Motor neuron (in vitro differentiated cells): ENCODE measurements at places on chromosomes 4 and X.
A peak's percentile ranks its signal among the peaks of the same experiment; 100 is the strongest.

DNA sequence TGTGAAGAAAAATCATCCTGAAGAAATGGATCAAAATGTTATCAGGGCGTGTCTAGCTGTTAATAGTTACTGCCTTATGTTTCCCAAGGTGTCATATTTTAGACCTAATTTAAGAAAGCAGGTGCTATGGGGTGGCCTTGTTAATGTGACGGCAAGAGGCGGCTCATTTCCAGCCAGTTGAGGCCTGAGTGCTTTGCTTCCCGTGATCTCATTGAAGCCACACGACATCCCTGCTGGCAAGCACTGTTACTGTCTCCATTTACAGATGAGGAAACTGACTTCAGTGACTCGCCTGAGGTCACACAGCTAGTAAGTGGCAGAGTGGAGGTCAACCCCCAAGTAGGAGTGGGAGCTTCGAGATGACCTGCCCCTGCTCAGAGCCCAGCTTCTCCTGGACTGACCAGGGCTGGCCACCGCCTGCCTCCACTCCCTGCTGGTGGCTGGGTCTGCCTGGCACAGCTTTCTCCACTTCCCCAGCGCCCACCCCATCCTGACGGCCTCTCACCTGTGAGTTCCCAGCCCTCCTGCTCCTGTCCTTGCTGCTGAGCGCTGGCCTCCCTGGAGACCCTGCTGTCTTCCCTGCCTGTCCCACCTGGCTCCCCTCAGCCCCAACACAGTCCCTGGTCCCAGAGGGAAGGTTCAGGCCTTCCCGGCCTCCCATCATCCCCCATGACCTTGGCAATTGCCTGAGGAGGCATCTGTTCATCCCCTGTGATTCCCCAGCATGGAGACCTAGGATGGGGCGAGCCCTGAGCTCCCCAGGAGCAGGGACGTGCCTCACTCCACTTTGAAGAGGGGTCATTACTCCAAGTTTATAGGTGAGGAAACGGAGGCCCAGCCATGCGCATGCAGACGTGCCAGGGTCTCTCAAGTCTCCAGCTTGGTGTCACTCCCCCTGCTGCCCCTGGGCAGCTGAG, 47.7 kb upstream of the SORCS2 start:
- ATAC-seq: no peak

GRCh38 chr4:88147799-88148217, 10.6 kb downstream of the ABCG2 start:
- ATAC-seq: no peak

GRCh38 chr4:129264008-129264657, 168.2 kb downstream of the C4orf33 start:
- ATAC-seq: no peak

- ATAC-seq: no peak
Measured at GRCh38 chr4:8292478-8293107, 23.0 kb downstream of the HTRA3 start.

DNA sequence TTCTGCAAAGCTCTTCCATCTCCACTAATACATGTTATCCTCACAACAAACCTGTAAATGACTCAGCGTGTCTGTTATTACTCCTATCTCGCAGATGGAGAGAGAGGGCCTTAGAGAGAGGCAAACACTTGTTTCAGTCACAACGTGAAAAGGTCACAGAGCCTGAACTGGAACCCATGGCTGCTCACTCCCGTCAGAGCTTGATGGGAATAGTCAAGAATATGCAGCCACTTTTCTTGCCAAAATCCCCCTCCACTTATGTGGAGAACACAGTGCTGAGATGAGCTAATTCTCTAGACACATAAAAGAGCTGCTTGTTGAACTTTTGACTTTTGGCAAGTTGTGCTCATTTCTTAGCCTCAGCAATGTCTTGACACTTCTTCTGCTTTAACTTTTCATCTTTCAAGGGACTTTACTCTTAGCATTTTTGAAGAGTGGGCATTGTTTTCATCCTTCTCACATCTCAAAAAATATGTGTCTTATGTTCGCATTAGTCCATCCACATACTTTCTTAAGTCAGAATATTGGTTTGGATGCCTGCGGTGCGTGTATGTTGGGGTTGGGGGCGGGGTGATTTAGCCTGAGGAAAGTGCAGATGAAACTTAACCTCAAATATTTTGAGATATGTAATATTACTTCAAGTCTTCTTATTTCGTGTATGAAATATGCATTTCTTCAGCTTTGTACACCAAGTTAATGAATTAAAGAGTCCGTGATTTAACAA, 69.2 kb downstream of the SYNPO2 start:
- ATAC-seq: no peak

- ATAC-seq: no peak
Measured at GRCh38 chr4:53986062-53986461, 78.3 kb downstream of the CHIC2 start.

GRCh38 chr4:54924891-54925290, 200.5 kb downstream of the KDR start:
- no peak for ATAC-seq

DNA sequence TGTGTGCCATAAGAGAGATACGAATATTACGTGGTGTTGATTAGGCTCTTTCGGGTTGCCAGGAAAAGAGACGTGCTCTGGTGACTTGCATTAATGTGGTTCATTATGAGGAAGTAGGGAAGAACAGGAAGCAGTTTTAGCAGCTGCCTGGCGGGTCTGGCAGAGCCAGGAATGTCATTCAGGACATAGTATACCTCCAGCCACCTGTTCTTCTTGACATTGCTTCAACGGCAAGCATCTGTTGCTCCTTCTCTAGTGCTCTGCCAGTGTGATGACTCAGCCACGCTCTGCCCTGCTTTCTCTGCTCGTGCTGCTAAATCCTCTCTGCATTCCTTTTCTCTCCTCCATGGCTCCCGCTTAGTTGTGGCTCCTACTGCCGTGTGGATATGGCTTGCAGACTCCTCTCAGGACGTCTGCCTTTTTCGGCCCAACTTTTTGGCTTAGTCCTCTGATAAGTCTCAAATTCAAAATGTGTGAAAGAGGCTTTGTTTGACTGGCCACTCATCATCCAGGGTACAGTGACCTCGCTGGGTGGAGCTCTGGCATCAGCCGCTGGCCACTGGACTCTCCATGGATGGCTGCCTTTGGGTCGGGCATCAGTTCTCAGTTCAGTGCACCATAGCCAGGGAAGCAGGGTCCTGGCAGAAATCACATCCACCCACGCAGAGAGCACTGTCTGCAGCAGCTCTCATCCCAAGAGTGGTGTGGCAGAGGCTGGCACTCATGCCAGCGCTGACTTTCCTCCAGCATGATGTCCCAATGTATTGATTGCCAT, 89.3 kb upstream of the KLF3 start:
- ATAC-seq: no peak

DNA sequence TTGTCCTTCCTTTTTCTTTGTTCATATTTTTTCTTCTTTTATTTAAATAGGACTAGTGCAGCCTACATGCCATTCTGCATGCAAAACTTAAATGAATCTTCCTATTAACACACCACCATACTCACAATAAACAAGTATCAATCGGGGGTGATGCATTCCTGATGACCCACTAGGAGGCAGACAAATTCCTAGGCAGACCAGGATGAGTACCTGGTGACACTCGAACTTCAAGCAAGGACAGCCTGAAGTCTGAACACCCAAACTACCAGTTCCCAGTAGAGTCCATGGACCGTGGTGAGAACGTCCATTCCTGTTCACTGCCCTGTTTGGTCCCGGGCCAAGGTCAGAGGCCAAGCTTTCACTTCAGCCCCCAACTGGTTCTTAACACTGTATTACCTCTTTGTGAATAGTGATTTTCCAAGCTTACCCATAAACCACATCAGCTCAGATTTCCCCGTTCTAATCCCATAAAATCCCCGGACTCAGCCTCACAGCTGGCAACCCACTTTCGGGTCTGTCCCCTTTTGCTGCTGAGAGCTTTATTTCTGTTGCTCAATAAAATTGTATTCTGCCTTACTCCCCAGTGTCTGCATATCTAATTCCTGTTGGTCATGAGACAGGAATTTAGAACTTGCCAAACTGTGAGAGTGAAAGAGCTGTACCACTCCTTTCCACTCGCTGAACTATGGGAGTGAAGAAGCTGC, 1286.6 kb downstream of the FSTL5 start:
- no peak for ATAC-seq

DNA sequence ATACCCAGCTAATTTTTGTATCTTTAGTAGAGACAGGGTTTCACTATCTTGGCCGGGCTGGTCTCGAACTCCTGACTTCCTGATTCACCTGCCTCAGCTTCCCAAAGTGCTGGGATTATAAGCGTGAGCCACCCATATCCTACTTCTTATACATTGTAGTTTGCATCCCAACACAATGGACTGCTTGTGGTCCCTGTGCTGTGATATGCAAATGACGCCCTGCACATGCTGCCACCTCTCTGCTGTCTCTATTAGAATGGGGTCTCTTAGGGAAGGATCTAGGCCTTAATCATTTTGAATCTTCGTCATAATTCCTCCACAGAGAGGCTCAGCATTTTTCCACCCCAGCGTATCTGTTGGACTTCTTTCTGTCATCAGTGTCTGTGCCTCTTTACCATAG, 595.9 kb downstream of the ADGRL3 start:
- no peak for ATAC-seq

GRCh38 chr4:154490234-154490582, 1.4 kb downstream of the DCHS2 start:
- ATAC-seq: no peak

- no peak for ATAC-seq
Measured at GRCh38 chr4:158578476-158578875, 56.8 kb downstream of the RXFP1 start.

DNA sequence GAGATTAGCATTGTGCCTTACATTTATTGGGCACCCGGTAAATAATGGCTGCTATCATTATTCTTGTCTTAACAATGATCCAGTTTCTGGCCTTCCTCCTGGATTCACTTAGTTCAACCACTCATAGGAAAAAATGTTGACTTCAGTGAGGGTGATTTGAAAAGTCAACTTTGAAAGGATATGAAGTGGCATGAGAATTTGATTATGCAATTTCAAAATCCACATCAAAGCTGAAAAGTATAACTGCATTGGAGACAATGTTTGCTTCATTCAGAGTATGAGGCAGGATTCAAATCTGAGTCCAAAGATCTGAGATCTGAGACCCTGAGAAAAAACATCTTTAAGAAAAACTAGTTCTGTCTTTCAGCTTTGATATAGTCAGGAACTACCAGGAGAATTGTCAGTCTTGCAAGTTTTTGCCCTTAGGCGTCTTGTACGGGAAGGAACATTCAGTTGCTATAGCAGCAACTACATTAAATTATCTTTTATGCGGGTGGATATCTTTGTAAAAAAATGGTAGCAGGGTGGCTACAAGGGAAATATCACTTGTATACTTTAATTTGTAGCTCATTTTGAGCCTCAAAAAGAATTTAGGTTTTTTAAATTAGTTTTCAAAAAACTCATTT, 587.5 kb upstream of the LCORL start:
- ATAC-seq: no peak

- peak; percentile 68 for ATAC-seq
Measured at GRCh38 chr4:76589872-76590797, 155.1 kb downstream of the SHROOM3 start.

DNA sequence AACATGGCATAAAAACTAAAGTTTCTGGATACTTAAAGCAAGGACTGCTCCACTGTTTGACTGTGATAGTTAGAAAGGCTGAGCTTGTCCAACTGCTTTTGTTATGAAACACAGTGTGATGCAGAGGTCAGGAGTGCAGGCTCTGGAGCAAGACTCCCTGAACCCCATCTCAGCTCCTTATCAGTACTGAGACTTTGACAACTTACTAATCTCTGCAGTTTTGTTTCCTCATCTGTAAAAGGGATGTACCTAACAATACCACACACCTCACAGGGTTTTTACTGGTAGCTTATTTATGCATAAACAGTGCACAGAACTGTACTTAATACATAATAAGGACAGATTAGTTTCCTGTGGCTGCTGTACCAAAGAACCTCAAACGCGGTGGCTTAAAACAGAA, 804.3 kb downstream of the FSTL5 start:
- ATAC-seq: no peak

- ATAC-seq: no peak
Measured at GRCh38 chr4:98529970-98530569, 128.3 kb downstream of the TSPAN5 start.

DNA sequence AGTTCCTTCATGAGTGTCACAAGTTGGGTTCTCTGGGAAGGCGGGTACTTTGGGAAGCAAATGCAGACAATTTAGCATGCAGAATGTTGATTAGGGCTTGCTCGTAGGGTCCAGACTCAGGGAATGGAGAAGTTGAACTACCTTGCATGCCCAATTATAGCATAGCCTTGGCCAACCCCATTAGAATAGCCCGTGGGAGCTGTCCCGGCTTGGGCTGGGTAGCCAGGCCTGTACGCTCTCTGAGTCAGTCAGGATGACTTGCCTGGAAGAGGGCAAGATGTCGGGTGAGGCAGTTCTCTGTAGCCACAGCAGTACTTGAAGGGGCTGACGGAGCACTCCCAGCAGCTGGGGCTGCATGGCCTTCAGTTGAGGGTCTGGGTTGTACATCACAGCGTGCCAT, 19.5 kb downstream of the KIAA0232 start:
- ATAC-seq: no peak

GRCh38 chrX:118675326-118675965, 52.0 kb upstream of the IL13RA1 start:
- ATAC-seq: no peak

DNA sequence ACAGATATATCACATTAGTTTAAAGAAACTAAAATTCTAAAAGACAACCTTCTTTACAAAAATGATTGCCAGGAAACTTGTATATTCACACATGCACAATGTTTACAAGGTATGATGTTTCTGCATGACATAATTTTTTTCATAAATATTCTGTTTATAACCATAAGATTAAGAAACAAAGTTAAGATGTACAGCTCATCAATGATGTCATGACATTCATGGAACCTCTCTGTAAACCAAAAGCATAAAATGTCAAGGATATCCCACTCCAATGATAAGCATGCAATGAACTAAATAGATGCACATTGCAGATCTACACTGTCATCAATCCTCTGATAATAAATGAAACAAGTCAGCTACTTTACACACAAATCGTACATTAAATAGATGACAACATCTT, 136.0 kb downstream of the MAB21L2 start:
- no peak for ATAC-seq

DNA sequence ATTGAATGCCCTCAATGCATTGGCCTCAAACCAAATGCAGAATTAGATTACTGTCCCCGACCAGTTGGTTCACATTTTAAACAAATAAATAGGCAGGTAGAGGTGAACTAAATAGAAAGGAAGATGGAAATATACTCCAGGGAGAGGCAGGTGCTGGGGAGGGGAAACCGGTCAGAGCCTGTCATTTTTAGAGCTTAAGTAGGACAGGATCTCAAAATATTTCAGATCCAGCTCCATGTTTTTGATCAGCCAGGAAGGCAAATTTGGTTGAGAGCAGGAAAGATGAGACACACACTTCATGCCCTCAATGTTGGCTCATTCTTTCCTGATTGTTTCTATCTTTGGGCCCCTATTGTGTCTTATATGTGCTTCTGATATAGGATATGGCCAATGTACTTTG, 206.7 kb downstream of the SHROOM3 start:
- no peak for ATAC-seq

- no peak for ATAC-seq
Measured at GRCh38 chrX:133918361-133918771, 67.0 kb downstream of the GPC3 start.

- peak; percentile 91 for ATAC-seq
Measured at GRCh38 chr4:86032476-86033022, 327.3 kb downstream of the MAPK10 start.
